ENCODE measurements at places on chromosomes 16 and 17. TPM values are rescaled to one million over a fixed set of nuclear protein-coding genes. Genes with fewer than 3 reads are reported as not detected.

ACSM2A gene
- 0.17 TPM for total RNA-seq

PRSS36 gene
- total RNA-seq = 0.59 TPM

ARL5C gene
- not detected for total RNA-seq

IL17C gene
- not detected for total RNA-seq

ZG16B gene
- 9.3 TPM for total RNA-seq

RRAD gene
- 1.3 TPM for total RNA-seq

KATNIP gene
- total RNA-seq = 17.5 TPM

KRTAP1-5 gene
- not detected for total RNA-seq

TMEM235 gene
- not detected for total RNA-seq

DNA sequence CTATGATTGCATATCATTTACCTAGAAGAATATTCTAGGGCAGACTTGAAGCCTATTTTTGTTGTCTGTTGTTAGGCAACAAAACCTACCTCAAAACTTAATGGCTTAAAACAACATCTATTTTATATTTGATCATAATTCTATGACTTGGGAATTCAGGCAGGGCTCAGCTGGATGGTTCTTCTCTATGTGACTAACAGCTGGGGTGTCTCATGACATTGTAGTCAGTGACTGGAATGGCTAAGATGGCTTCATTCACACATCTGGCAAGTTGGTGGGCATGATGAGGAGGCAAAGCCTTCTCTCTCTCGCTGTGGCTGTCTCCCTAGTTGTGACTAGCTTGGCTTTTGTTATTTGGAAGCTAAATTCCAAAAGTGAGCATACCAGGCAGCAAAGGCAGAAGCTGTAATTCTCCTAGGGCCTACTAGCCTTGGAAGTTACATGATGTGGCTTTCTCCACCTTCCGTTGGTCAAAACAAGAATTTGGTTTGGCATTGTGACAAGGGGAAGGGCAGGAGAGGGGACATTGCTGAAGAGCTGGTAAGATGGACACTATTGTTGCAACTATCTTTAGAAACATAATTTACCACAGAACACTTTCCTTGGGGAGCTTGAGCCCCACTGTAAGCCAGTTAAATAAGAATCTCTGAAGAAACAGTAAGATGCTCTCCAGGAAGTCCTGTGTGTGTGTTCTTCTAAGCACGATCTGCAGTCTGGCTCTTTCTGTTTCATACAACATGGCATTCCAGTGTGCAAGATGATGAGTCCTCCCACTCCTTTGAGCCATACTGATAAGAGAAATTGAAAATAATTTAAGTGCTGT is 39.4 kb downstream of the ZNRF1 start:
- DNase-seq = no peak
- no peak overlapping the region for H3K27ac ChIP-seq
- no peak overlapping the region for H3K4me3 ChIP-seq
- peaks cover 17% of the 10 kb centered on the region for H3K4me1 ChIP-seq
- no peaks in the 10 kb centered on the region for H3K27me3 ChIP-seq
- H3K36me3 ChIP-seq = peaks cover 51% of the 10 kb centered on the region

DNA sequence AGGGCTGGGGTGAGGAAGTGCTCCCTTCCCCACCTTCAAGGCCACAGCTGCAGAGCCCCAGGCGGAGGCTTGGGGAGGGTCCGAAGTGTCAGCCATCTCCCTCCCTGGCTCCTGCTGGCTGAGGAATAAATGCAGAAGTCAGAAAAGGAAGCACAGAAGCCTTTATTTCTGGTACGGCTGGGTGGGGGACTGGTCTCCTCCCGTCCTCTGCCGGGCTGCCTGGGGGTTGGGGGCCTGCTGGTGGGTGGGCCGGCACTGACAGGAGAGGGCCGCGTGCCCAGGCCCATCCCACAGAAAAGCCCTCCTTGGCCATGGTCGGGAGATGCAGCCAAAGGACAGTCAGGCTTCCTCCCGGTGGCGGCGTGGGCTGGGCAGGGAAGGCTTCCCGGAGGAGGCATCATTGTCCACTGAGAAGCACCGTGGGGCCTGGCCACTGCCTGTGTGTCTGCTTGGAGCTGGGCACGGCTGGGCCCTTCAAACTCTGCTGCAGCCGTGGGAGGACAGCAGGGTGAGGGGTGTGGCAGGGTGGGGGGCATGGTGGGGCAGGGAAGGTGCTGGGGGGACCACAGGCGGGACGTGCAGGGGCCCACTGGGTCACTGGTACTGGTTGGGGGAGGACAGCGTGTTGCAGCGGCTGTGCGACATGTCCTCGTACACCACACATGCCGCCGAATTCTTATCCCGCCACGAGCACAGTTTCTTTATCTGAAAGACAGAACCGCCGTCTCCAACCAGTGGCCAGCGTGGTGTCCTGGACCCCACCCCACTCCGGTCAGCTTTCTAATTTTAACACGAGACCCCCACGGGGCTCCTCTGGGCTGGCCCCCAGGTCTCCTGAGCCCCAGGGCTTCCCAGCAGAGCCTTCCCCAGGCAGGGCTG is 2.4 kb downstream of the CD7 start:
- H3K4me1 ChIP-seq = peaks cover 12% of the 10 kb centered on the region
- no peak overlapping the region for H3K27ac ChIP-seq

- H3K36me3 ChIP-seq = no peaks in the 10 kb centered on the region
- H3K4me3 ChIP-seq = no peak overlapping the region
- DNase-seq = no peak
- H3K27ac ChIP-seq = no peak overlapping the region
- peaks cover 3% of the 10 kb centered on the region for H3K4me1 ChIP-seq
Measured at GRCh38 chr17:45889579-45889978, 4.8 kb upstream of the MAPT start.

- no peak for DNase-seq
- H3K27ac ChIP-seq = no peak overlapping the region
- peaks cover 5% of the 10 kb centered on the region for H3K4me1 ChIP-seq
- H3K27me3 ChIP-seq = no peaks in the 10 kb centered on the region
- peaks cover 61% of the 10 kb centered on the region for H3K36me3 ChIP-seq
Measured at GRCh38 chr16:58584831-58585505, 44.7 kb downstream of the CNOT1 start.

DNA sequence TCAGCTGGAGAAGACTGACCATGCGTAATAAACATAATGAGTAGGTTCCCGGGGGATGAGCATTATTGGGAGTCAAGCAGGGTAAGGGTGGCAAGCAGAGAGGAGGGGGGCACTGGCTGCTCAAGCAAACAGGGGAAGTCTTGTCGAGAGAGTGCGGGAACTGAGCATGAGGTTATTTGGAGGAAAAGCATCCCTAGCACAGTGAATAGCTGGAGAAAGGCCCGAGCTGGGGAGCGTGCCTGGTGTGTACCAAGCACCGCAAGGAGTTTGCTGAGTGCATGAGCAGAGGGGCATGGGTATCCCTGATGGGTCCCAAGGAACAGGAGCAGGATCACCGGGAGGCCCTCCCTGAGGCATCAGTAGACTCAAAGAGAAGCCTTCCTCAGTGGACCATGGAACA is 17.2 kb downstream of the CYTH1 start:
- H3K4me3 ChIP-seq = peak overlapping the region; percentile 39
- peak overlapping the region; percentile 82 for H3K27ac ChIP-seq
- H3K27me3 ChIP-seq = no peaks in the 10 kb centered on the region
- H3K36me3 ChIP-seq = peaks cover 19% of the 10 kb centered on the region
- peaks cover 37% of the 10 kb centered on the region for H3K4me1 ChIP-seq

DNA sequence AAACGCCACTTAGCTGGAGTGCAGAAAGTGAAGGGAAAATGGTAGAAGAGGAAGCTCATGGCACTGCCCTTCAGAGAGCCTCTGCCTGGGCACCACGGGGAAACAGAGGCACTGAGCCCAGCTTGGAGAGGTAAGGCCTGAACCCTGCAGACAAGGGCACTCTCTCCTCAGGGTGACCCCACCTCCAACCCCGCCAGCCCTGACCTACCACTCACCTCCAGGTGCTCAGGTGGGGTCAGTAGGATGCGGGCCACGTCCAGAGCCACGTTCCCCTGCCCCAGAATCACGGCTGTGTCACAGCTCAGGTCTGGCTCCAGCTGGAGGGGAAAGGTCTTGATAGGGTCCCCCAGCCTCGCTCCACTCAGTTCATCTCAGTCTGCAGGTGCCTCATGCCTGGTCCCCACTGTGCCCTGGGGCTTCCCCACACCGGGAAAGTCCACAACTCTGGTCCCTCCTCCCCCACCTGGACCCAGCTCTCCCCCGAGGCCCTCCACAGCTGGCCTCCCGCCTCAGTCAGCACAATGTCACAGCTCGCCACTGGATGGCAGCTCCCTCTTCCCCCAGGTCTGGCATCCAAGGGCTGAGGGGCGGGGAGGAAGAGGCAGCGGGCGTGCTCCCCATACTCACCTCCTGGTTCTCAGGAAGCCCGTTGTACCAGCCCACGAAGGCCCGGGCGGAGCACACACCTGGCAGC is 6.0 kb upstream of the GRIN2C start:
- no peak for DNase-seq
- H3K27me3 ChIP-seq = peaks cover 9% of the 10 kb centered on the region
- H3K4me3 ChIP-seq = no peak overlapping the region
- peaks cover 13% of the 10 kb centered on the region for H3K4me1 ChIP-seq
- H3K27ac ChIP-seq = peak overlapping the region; percentile 64
- peaks cover 21% of the 10 kb centered on the region for H3K36me3 ChIP-seq

DNA sequence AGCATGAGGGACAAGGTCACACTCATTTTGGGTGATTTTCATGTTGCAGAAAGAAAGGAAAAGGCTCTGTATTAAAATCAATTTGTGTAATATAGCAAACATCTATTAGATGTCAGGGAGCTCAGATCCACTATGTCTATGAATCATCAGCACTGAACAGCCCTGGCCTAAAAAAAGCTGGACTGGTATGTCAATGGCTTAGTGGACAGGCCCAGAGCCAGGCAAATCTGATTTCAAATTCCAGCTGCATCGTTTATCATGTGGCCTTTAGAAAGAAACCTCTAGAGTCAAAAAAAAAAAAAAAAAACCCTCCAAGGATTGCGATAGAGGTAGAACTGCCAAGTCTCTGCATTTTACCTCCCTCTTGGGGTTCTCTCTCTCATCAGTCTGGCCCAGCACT is 5.4 kb downstream of the GAS7 start:
- no peak overlapping the region for H3K4me3 ChIP-seq
- H3K27me3 ChIP-seq = peaks cover 12% of the 10 kb centered on the region
- no peak overlapping the region for H3K27ac ChIP-seq

GRCh38 chr17:2067048-2067561 is 12.2 kb downstream of the HIC1 start:
- no peaks in the 10 kb centered on the region for H3K27me3 ChIP-seq
- H3K27ac ChIP-seq = peak overlapping the region; percentile 53
- H3K4me1 ChIP-seq = peaks cover 67% of the 10 kb centered on the region
- peaks cover 55% of the 10 kb centered on the region for H3K36me3 ChIP-seq
- no peak for DNase-seq

GRCh38 chr16:2498531-2499253 is 15.1 kb upstream of the ATP6V0C start:
- H3K4me3 ChIP-seq = no peak overlapping the region
- no peaks in the 10 kb centered on the region for H3K36me3 ChIP-seq
- no peak overlapping the region for H3K27ac ChIP-seq
- H3K4me1 ChIP-seq = no peaks in the 10 kb centered on the region
- DNase-seq = no peak
- no peaks in the 10 kb centered on the region for H3K27me3 ChIP-seq

DNA sequence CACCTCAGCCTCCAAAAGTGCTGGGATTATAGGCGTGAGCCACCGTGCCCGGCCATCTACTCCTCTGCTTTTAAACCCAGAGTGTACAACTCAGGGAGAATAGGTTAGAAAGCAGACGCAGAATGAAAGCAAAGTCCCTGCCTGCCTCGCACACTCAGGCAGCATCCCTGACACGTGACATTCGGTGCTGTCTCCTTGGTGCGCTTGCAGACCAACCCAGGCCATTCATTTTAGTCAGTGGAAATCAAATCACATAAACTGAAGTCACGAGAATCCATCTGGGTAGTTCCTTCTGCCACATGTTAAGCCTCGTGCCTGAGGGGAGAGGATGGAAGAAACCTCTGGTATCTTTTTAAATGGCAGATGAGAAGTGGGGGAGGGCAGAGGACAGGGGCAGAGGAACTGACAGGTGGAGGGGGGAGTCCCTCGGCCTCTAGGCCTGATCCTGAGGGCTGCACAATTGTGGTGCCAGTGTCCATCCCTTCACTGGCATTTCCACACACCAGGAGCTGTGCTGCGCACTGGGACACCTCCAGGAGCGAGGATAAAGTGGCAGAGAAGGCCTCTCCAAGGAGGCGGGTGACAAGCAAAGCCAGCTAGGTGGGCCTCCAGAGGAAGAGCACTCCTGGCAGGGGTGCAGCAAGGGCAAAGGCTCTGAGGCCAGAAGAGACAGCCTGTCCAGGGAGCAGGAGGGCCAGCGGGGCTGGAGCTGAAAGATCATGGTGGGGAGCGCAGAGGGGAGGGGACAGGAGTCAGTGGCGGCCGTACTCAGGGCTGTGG is 196.3 kb downstream of the KATNIP start:
- H3K36me3 ChIP-seq = no peaks in the 10 kb centered on the region
- H3K27ac ChIP-seq = no peak overlapping the region

- peak overlapping the region; percentile 93 for H3K4me3 ChIP-seq
- DNase-seq = no peak
- H3K27me3 ChIP-seq = peaks cover 4% of the 10 kb centered on the region
- peaks cover 6% of the 10 kb centered on the region for H3K36me3 ChIP-seq
- H3K4me1 ChIP-seq = peaks cover 38% of the 10 kb centered on the region
Measured at GRCh38 chr17:76452127-76452659, 759 bp downstream of the UBE2O start.

- peaks cover 30% of the 10 kb centered on the region for H3K4me1 ChIP-seq
- H3K36me3 ChIP-seq = peaks cover 19% of the 10 kb centered on the region
- H3K4me3 ChIP-seq = no peak overlapping the region
- DNase-seq = no peak
Measured at GRCh38 chr17:77664097-77664729, 294.3 kb upstream of the TNRC6C start.

- H3K4me1 ChIP-seq = peaks cover 56% of the 10 kb centered on the region
- H3K36me3 ChIP-seq = peaks cover 53% of the 10 kb centered on the region
- H3K27me3 ChIP-seq = no peaks in the 10 kb centered on the region
- peak within 1 kb of the TSS; percentile 94 for H3K27ac ChIP-seq
- H3K4me3 ChIP-seq = peak within 1 kb of the TSS; percentile 95
- peak; percentile 100 for DNase-seq
Measured at GRCh38 chr17:28576758-28577465, at the start of gene ALDOC. ALDOC (minus strand) TSS chr17:28576895; CDS start chr17:28575532, 1,363 bp downstream.

DNA sequence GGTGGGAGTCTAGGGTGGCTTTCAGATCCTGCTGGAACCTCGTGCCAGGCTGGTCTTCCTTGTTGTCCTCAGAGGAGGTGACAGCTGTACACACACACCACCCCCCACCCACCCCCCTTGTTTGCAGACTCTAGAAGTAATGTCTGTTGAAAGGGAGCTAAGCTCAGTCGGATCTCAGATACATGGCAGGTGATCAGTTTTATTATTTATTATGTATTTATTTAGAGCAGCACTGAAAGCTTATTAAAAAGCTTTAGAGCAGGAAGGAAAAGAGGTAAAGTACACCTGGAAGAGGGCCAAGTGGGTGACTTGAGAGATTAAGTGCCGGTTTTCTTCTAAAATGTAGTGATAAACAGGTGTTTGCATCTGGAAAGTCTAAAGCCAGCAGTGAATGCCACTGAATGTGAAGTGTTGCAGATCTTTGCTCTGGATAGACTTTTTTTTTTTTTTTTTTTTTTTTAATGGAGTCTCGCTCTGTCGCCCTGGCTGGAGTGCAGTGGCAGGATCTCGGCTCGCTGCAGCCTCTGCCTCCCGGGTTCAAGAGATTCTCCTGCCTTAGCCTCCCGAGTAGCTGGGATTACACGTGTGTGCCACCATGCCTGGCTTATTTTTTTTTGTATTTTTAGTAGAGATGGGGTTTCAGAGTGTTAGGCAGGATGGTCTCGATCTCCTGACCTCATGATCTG is 40.2 kb downstream of the FOXK2 start:
- H3K4me3 ChIP-seq = no peak overlapping the region

GRCh38 chr17:51000835-51001638 is 119.6 kb downstream of the SPAG9 start:
- H3K4me1 ChIP-seq = peaks cover 3% of the 10 kb centered on the region
- peak; percentile 83 for DNase-seq
- H3K36me3 ChIP-seq = peaks cover 32% of the 10 kb centered on the region
- H3K27me3 ChIP-seq = no peaks in the 10 kb centered on the region

Data from activated CD4-positive, alpha-beta T cell treated with anti-CD3 and anti-CD28 coated beads, Interleukin-2, amount 10 ng/mL, durations not matched to agents 24 days and 14 days (primary cell).